NCI-H1417 (cell line): ENCODE measurements at places on chromosomes 12 and 14.

- no peak for DNase-seq
These were observed 42.0 kb upstream of the ATP2B1 start for GRCh38 chr12:89750389-89751351.

- DNase-seq, result no peak
These were observed 21.2 kb downstream of the GOLGA3 start for GRCh38 chr12:132807295-132808092.

DNA sequence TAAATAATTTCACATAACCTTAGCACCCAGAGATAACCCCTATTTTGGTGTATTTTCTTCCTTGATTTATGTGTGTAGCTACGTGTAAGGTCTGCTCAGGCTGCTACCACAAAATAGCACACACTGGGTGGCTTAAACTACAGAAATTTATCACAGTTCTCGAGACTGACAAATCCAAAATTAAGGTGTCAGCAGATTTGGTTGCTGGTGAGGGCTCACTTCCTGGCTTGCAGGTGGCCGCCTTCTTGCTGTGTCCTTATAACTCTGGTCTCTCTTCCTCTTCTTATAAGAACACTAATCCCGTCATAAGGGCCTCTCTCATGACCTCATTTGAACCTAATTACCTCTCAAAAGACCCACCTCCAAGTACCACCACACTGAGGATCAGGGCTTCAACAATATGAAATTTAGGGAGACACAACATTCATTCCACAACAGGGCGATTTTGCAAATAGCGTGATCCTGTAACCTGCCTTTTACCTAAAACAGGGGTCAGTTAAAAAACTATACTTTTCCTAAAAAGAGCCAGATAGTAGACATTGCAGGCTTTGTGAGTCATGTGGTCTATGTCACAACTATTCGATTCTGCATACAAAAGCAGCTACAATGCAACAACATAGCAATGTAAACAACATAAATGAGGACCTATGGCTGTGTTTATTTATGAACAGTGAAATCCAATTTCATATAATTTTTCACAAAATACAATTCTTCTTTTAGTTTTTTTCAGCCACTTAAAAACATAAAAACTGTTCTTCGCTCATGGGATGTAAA is 371.7 kb downstream of the DPF3 start:
- no peak for DNase-seq

- DNase-seq, result no peak
These were observed 24.5 kb upstream of the PPP1R13B start for GRCh38 chr14:103871596-103872480.

DNA sequence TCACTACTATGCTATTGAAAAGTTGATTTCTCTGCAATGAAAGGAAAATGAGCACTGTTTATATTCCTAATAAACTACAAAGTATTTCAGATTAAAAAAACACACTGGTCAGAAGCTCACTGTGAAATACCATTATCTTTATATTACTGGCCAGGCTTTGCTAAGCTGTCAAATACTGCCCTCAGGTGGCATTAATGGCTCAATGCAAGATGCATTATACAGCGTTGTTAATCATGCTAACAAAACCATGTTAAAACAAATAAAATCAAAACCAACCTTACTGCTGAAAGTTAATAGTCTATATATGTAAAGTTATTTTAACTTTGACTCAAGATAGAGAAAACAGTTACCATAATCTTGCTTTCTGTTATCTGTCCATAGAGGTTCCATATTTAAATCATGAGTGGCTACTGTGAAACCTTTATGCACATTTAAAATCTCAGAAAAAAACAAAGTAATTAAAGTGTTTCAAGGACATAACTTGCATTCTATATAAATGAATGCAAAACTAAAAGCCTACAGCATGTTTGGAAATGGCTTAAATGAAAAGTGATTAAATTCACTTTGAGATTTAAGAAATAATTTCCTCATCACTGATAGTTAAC is 121.7 kb downstream of the RALGAPA1 start:
- DNase-seq, result peak; percentile 52

GRCh38 chr12:93347054-93347785 is 30.5 kb upstream of the NUDT4 start:
- DNase-seq, result no peak

DNA sequence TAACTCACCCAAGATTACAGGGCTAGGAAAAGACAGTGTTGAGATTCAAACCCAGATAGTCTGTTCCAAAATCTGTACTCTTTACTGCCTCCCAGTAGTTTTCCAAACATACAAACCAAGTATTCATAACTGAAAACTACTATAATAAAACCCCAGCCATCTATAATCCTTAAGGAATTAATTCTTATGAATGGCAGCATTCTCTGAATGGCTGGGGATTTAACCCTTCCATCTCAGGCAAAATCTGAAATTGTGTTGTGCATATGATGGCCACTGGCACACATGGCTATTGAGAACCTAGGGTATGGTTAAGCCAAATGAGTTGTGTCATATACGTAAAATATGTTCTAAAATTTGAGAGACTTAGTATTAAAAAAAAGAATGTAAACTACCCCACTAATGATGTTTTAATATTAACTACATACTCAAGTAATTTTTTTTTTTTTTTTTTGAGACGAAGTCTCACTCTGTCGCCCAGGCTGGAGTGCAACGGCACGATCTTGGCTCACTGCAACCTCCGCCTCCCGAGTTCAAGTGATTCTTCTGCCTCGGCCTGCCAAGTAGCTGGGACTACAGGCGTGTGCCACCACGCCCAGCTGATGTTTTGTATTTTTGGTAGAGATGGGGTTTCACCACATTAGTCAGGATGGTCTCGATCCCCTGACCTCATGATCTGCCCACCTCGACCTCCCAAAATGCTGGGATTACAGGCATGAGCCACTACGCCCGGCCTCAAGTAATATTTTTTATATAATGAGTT is 16.7 kb downstream of the PPP1R13B start:
- DNase-seq, result no peak

DNA sequence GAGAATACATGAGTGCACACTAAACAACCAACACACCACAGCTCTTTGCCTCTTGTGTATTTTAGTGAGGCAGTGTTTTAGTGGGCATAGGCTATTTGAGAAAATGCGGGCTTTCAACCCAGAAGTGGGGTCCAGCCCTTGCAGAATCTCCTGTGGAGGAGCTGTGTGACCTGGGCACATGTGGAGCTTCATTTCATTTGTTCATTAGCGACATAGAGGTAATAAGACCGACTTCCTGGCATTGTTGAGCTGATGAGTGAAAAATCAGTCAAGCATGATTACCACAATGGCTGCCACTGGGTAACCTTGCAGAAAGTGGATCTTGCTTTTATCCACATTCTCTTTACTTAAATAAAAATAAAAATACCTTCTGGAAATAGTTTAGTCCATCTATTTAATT is 923.5 kb downstream of the BCL11B start:
- no peak for DNase-seq

- DNase-seq, result no peak
These were observed 3.7 kb downstream of the NFKBIA start for GRCh38 chr14:35400648-35401421.
